ENCODE measurements at places on chromosomes 16 and 17. TPM values are rescaled to one million over a fixed set of nuclear protein-coding genes. Genes with fewer than 3 reads are reported as not detected.

CA5A gene
- total RNA-seq = not detected

CPHXL2 gene
- not detected for total RNA-seq

RPS15A gene
- 1,454 TPM for total RNA-seq

BEAN1 gene
- total RNA-seq = 0.34 TPM

KATNB1 gene
- 48.3 TPM for total RNA-seq

GRCh38 chr17:53490447-53490968 lies 332.2 kb upstream of the KIF2B start:
- DNase-seq = no peak

GRCh38 chr16:85504242-85504641 lies 108.9 kb upstream of the GSE1 start:
- DNase-seq = no peak
